ENCODE measurements at places on chromosomes 5 and 9.

DNA sequence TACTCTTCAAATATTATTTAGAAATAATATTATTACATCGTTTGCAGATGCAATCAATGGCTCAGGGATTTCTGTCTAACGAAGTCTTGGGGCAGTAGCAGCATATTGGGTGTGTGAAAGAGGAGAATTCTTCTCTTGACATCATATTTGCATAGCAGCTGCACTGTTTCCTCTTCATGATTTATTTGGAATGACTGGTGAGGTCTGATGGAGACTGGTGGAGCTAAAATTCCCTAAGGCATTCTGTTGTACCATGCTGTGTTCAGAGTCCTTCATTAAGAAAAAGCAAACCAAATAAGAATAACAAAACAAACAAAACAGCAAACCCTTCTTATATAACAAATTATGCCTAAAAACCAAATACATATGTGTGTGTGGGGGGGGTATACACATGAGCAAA, 177.6 kb downstream of the DIRAS2 start:
- no peak for DNase-seq

- DNase-seq = no peak
Observed at GRCh38 chr5:91219091-91219802, 163.9 kb downstream of the ARRDC3 start.

DNA sequence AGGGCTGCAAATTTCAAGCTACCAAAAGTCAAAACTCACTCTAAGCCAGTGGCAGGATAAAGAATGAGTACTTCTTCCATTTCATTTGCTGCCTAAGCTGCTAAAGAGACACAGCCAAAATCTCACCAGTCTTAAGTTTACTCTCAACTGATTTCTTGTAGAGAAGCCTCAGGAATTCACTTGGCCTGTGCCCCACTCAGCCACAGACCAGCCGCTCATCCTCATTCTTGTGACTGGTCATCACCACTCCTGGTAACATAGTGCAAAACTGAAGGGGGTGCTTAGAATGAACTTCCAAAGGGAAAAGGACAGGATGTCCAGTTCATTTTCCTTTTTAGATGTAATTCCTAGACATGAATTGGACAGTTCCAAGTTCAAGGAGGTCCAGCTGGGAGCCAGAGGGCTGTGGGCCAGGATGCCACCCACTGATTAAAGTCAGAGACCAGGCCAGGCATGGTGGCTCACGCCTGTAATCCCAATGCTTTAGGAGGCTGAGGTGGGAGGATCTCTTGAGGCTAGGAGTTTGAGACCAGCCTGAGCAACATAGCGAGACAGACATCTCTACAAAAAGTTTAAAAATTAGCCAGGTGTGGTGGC, 72.7 kb upstream of the RANBP3L start:
- DNase-seq = no peak

GRCh38 chr5:106766916-106767315, 903.8 kb downstream of the EFNA5 start:
- no peak for DNase-seq

DNA sequence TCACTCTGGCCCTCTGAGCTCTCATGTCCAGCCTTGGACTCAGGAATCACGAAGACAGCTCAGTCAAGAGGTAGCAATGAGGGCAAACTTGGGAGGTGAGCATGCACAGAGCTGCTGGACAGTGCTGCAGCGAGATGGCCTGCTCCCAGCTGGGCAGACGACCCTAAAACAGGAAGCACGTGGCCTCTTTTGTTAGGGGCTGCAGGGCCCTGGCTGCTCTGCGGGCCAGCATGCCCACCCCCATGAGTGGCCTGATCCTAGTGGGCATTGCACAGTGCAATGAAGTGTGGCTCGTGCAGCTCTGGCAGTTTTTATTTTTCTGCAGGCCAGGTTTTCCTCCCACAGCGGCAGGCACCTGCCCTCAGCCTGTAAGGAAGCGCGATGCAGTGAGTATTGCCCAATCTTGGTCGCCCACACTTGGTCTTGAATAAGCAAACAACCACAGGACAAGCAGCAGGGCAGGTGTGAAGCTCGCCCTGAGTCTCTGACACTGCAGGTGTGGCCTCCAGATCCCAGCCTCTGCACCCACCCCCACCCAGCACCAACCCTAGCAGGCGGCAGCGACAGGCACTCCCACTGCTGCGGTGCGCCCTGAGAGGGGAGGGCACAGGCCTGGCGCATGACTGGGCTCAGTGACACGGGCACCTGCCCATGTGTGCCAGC, 60.8 kb downstream of the SEMA4D start:
- DNase-seq = no peak

GRCh38 chr9:137366891-137367381, 56.0 kb downstream of the EXD3 start:
- no peak for DNase-seq

GRCh38 chr9:129932303-129933151, 97.3 kb downstream of the USP20 start:
- no peak for DNase-seq

- no peak for DNase-seq
Observed at GRCh38 chr5:175305251-175305650, 138.7 kb downstream of the DRD1 start.

DNA sequence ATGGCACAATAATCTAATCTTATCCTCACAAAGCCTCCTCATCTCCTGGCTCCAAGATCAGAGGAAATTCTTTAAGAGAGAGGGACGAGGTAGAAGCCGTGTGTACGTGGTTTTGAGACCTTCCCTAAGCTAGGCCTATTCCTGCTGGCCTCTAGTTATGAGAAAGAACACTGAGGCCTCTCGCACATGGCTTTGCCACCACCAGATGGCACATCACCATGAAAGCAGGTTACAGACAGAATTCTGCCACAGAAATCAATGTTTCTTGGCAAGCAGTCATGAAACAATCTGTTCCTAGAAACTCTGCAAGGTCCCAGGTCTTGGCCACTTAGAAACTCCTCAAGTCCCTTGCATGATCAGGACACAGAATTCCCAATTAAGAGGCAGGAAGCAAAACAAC, 268.2 kb upstream of the TAS2R1 start:
- DNase-seq = no peak

DNA sequence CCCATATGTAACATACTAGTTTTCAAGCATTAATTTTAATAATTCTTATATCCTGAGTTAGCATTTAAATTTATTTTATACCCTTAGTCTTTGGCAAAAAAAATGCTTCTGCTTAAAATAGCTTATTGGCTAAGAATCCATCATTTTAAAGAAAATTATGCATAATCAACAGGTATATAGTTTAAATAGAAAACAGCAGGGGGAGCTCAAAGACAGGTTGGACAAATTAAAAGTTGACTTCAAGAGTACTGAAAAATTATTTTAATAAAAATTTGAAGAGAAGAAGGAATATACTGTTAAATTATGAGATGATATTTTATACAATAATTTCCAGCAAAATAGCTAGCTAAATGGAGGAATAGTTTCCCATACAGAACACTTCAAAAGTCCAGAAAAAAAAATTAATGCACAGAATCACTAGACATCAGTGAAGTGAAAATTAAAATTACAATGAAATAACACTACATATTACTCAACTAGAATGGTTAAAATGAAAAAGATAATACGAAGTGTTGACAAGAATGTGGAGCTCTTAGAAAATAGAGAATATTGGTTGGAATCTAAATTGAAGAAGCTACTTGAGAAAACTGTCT, 387.1 kb downstream of the PDE4D start:
- DNase-seq = no peak

DNA sequence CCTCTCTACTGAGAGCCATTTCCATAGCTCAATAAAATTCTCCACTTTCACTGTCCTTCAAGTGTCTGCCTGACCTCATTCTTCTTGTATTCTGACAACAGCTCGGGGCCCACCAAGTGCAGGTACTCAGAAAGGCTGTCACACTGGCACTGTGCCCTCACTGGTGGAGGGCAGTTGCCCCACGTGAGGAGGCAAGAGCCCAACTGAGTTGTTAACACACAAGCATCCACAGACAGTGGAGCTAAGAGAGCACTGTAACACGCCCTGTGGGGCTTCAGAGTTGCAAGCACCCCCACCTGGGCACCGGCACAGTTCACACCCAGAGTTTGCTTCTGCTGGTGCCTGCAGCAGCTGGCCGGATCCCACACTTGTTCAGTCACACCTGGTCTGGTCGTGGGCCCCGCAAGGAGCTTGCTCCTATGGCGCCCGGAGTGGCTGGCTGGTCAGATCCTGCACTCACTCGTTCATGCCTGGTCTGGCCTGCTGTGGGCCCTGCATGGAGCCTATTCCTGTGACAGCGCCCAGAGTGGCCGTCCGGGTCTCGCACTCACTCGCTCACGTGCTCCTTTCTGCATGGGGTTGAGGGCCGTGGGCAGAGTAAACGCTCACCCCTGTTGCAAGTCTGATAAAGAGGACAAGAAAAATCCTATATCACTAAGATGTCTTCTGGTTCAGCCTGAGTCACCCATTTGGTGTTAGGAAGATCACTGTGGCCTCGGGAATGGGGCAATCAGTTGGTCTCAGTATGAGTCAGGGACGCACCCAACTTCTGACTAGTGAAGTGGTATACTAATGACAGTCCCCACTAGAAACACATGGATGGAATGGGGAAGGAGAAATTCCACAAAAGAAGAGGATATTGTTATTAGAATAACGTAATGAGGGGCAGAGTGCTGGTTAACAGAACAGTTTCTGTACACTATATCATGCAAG, 87.0 kb upstream of the CCNH start:
- DNase-seq = no peak

GRCh38 chr9:76023715-76024195, 133.3 kb downstream of the PCSK5 start:
- peak; percentile 14 for DNase-seq

DNA sequence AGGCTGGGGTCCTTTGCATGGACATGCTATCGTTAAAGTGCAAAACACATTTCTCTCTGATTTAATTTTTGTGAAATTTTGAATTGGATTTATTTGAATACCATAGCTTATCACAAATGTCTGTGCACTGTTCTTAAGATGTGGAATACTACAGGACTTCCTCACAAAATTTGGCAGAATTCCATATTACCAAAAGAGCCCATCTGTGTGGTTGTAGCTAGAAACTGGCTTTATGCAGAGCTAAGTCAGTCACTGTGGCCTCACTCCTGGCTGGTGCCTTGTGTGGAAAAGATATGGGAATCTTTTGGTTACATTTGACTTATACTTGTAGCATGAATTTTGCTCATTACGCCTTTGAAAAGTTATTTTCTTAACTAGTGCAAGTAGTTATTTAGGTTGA, 35.5 kb downstream of the ACO1 start:
- DNase-seq = no peak

- no peak for DNase-seq
Observed at GRCh38 chr5:91434348-91434747, 51.2 kb upstream of the ARRDC3 start.

DNA sequence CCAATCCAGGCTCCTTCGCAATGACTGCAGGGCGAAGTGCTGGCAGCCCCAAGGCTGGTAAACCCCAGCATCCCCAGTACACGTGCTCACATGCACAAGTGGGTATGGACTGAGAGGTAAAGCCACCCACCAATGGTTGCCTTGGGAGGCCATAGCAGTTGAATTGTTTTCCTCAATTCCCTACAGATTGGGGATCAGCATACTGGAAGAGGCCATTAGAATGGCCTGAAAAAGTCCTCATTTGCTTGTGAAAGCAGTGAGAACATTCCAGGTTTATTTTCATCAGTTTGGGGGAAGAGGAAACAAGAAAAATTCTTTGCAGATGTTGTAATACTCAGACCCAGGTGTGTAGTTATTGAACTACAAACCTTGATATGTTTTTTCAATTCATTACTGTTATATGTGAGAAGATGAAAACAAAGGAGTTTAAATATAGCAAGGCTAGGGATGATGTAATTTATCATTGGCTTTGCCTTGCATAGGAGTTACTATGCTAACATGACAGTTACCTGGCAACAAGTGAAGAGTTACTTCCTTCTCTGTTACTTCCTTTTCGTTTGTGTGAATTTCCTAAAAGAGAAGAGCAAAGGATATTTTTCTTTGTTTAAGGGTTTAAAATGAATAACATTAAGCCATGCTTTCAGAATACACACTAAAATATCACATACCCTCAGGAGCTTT, 36.4 kb downstream of the MTMR12 start:
- DNase-seq = no peak

- no peak for DNase-seq
Observed at GRCh38 chr5:168471785-168472184, 14.5 kb upstream of the RARS1 start.

DNA sequence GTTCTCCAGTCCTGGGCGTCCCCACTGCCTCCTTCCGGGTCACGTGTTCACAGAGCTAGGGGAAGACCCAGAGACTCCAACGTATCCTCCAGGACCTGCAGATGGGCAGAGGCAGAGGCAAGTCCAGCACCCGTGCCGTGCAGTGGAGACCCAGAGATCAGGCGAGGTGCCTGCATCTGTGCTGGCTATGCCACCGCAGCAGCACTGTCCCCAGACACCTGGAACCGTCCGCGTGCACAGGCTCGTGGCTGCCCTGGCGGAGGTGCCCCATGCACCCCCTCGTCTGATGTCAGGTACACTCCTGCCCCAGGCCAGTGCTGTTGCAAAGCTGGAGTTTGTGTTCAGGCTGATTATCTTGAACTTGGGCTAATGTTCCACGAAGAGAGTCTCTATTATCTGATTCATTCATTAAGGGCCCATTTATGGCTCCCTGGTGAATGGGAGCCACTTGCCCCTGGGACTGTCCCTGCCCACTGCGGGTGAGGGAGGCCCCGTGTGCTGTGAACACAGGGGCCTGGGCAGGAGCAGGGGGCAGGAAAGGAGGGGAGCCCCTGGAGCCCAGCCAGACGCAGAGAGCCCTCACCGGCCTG, 13.7 kb downstream of the IRX4 start:
- DNase-seq = no peak

DNA sequence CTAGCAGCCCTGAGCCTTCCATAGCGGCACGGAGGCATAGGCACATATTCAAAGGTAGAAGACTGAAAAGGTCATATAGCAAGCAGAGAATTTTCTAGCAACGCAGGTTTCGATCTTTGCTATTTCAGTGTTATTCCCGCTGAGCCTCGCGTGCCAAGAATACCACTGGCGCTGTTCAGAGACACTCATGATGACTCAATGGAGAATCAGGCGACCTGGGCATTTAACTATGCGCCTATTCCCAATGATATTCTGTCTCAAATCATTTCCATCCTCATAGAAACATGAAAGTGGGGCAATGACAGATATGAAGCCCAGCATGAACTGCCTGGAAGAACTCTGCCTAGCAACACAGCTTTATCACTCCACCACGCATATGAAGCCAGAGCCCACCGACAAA, 59.9 kb downstream of the EFNA5 start:
- no peak for DNase-seq

- no peak for DNase-seq
Observed at GRCh38 chr9:89926691-89927220, 321.9 kb downstream of the GADD45G start.

DNA sequence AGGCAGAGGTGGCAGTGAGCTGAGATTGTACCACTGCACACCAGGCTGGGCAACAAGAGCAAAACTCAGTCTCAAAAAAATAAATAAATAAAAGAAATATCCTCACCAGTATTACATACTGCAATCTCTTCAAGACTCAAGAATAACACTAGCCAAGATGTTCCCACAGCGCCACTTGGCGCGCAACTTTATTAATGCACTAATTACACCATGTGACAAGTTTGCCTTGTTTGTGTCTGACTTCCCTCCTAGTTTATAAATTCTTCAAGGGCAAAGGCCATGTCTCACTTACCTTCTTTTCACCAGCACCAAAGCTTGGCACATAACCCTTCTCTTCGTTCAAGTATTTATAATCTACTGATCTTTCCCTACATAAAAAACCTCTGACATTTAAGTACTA, 4.8 kb downstream of the SKP1 start:
- no peak for DNase-seq
